ENCODE measurements at places on chromosomes 1 and 21. TPM values are rescaled to one million over a fixed set of nuclear protein-coding genes. Genes with fewer than 3 reads are reported as not detected.

SH3D21 gene
- total RNA-seq, result not detected

RAB25 gene
- total RNA-seq, result not detected

GRCh38 chr1:4079815-4080214, 179.7 kb upstream of the C1orf174 start:
- DNase-seq, result no peak

DNA sequence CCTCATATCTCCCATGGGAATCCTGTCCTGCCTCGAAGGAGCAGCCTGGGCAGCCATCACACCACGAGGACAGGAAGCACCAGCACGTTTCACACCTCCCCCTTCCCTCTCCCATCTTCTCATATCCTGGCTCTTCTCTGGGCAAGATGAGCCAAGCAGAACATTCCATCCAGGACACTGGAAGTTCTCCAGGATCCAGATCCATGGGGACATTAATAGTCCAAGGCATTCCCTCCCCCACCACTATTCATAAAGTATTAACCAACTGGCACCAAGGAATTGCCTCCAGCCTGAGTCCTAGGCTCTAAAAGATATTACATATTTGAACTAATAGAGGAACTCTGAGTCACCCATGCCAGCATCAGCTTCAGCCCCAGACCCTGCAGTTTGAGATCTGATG, 8.7 kb downstream of the SLAMF8 start:
- DNase-seq, result no peak

DNA sequence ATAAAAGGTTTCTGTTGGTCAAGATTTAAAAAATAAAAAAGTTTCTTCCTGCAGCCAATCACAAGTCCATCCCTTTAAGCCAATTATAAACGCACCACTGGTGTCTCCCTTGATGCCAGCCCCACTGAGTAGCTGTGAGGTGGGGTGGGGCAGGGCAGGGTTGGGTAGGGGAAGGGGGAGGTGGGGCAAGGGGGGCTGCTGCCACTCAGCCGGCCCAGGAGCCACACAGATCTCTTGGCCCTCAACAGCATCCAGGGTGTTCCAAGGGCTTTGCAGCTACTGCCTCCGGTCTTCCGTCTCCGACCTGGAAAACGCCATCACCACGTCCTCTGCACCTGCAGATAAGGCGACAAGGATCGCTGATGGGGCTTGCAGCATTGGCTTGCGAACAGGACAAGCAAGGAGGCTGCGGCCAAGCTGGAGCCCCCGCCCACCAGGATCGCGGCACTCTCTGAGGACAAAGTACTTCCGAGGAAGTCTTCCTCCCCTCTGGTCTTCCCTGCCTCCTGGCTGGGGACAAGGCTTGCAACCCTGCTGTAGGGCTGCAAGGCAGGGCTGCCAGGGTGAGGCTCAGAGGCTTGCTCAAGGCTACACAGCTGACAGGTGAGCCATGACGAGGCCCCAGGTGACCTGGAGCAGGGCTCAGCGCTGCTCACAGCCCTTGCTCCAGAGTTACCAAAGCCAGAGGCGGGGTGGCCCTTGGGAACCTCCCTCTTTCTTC, 26.8 kb upstream of the CLSTN1 start:
- DNase-seq, result no peak

LHX8 gene
- total RNA-seq, result 1.6 TPM

GRCh38 chr1:9639227-9639626, 12.3 kb upstream of the PIK3CD start:
- no peak for DNase-seq

- no peak for DNase-seq
These were observed 49.8 kb upstream of the MTF2 start for GRCh38 chr1:93029317-93029716.

HSD3B1 gene
- total RNA-seq, result not detected

GSTM5 gene
- total RNA-seq, result not detected

BARHL2 gene
- total RNA-seq, result not detected

LCE1F gene
- total RNA-seq, result not detected

DNA sequence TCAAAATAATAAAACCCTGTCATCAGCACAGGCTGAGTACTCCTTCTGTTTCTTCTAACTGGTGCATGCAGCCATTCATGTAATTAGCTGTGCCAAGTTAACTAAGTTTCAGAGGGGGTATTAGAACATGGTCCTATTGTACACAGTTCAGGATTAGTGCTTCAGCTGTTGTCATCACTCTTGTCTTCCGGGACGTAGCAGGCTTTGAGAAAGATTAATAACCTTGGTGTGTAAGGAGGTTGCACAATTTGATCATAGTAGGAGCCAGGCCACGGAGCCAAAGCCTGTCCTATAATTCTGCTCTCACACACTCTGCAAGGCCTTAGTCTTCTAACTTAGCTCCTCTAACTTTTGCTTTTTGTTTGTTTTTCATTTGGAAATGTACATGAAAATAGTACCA, 44.7 kb downstream of the PTGFRN start:
- no peak for DNase-seq

DNA sequence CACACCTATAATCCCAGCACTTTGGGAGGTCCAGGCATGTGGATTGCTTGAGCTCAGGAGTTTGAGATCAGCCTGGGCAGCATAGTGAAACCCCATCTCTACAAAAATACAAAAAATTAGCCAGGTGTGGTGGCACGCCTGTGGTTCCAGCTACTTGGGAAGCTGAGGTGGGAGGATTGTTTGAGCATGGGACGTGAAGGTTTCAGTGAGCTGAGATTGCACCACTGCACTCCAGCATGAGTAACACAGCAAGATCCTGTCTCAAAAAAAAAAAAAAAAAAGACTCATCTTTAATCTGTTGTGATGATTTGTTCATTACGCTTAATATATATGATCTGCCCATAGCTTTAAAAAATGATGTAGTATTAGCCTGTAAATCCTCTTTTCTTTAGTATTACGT, 44.0 kb downstream of the OR10J1 start:
- no peak for DNase-seq

NKAIN1 gene
- total RNA-seq, result 2.8 TPM

CCDC17 gene
- 0.10 TPM for total RNA-seq

GRCh38 chr1:168570652-168571051, 5.8 kb upstream of the XCL1 start:
- no peak for DNase-seq

DNA sequence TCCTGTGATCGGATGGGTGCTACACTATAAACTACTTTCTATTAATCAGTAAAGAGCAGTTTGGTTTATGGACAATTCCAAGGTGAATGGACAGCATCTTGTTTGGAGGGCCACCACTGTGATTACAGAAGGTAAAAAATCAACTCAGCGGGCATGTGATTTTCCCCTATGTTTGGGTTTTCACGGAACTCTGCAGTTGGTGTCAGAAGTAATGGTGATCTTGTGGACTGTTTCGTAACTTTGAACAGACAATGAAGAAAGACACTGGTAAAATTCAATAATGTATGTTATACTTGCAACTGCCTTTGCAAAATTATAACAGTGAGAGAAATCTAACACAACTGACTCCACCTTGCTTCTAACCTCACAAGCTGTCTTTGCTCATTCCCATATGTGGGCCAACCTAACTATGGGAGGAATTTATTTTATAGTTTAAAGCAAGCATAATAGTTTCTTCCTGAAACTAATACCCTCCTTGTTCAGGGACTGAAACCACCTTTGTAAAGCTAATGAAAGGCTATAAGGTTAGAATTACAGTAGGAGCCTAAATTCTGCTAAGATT, 53.2 kb downstream of the TRIM33 start:
- DNase-seq, result no peak

DNA sequence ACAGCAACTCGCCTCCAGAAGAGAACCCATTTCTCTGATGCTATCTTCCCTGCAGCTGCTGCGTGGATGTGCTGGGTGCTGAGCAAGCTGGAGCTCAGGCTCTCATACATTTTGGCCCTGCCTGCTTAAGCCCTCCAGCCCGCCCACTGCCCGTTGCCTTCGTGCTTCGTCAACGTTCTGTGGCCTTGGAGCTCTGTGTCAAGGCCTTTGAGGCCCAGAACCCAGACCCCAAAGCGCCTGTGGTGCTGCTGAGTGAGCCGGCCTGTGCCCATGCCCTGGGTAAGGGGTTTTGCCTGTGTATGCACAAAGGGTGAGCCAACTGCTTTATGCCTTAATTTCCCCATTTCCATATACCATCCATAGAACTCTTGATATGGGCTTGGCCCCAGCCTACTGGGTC, 1.1 kb downstream of the DPH2 start:
- DNase-seq, result no peak

LRRC7 gene
- total RNA-seq, result 0.49 TPM

GRCh38 chr1:162383091-162383490, 1.6 kb downstream of the C1orf226 start:
- no peak for DNase-seq

TTC34 gene
- 0.07 TPM for total RNA-seq

S100A3 gene
- total RNA-seq, result 5.2 TPM

STK40 gene
- total RNA-seq, result 13.2 TPM

DNA sequence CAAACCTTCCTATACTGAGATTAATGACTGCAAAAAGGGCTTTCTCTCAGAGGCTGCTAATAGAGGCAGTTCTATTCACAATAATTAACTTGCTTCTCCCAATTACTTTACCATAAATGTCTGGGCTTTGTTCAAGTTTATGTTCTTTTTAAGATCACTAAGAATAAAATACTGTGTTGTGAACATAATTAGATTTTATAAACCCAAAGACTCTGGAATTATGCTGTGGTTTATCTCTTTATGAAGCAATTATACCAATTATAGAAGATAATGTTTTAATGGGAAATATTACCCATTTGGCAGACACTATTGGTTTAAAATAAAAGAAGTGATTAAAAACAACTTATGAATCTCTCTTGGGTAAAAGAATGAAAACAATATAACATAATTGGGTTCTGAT, 43.5 kb upstream of the IL12RB2 start:
- DNase-seq, result no peak

- DNase-seq, result no peak
These were observed 7.5 kb downstream of the PCSK9 start for GRCh38 chr1:55046871-55047270.

GUK1 gene
- 227 TPM for total RNA-seq

KCNE2 gene
- total RNA-seq, result not detected

- no peak for DNase-seq
These were observed 79.6 kb downstream of the CASZ1 start for GRCh38 chr1:10716840-10717239.

DNA sequence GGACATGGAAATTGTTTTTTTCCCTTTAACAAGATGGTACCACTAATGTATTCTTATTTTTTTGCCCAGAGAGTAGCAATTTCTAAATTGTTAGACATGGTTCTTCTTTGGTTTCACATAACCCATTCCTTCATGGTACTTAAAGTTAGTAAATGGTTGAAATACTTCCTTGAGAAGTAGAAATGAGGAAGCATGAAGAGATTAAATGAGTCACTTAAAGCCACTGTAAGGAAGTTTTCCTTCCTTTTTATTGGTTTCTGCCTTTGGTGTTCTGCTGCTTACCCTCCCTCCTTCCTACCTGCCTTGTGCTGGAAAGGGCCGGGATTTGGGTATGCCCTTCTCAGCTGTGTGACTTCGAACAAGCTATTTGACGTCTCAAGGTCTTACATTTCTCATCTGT, 101.0 kb downstream of the KIF26B start:
- no peak for DNase-seq

C1orf87 gene
- not detected for total RNA-seq

DNA sequence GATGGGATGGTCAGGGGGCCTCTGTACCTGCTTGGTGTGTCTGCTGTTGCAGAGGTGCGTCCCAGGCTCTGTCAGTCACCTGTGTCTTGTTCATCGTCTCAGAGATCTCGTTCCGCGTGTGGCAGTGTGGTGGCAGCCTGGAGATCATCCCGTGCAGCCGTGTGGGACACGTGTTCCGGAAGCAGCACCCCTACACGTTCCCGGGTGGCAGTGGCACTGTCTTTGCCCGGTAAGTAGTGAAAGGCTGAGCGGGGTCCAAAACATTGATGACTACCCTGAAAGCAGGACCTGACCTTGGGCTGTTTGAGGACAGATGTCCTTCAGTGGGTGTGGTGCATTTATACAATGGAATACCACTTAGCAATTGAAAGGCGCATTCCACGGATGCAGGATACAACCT, 171.0 kb downstream of the PGBD5 start:
- no peak for DNase-seq

DNA sequence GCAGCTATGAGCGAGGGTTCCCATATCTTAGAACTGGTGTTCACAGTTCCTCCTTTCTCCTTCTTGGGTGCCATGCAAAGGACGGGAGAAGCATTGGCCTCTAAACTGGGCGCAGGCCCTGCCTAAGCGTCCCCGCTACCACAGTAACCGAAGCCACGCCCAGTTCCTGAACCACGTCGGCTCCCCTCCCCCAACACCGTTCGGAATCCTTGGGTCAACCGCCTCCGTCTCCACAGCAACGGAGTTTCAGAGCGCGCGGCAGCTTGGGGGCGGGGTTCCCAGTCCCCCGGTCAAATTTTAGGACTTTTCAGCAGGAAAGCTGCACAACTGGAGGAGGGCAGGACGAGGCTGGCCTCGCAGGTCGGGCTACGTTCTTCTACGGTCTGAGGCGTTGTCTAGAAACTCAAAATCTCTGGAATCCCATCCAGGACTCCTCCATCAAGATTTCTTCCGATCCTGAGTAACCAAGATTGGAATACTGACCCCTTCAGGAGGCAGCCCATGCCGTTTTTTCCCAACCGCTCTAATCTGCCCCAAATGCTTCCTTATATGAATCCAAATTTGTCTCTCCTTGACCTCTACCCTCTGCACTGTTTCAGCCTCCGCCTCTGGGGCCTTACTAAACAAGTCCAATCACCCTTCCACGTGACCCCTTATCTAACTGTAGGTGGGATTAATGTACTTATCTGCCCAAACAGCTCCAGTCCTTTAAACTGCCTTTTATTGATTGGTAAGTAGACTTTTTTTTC, at the start of gene SPAG17:
Gene SPAG17 (minus strand): TSS at position 145 of the 749 bp plus-strand sequence. CDS start 71 bp downstream, at position 74.
- peak; percentile 71 for DNase-seq

TCEA3 gene
- total RNA-seq, result 0.07 TPM

- no peak for DNase-seq
These were observed 97.8 kb downstream of the LPAR3 start for GRCh38 chr1:84795213-84795612.

GRCh38 chr1:82464362-82465001, 663.7 kb downstream of the ADGRL2 start:
- peak; percentile 71 for DNase-seq

DNA sequence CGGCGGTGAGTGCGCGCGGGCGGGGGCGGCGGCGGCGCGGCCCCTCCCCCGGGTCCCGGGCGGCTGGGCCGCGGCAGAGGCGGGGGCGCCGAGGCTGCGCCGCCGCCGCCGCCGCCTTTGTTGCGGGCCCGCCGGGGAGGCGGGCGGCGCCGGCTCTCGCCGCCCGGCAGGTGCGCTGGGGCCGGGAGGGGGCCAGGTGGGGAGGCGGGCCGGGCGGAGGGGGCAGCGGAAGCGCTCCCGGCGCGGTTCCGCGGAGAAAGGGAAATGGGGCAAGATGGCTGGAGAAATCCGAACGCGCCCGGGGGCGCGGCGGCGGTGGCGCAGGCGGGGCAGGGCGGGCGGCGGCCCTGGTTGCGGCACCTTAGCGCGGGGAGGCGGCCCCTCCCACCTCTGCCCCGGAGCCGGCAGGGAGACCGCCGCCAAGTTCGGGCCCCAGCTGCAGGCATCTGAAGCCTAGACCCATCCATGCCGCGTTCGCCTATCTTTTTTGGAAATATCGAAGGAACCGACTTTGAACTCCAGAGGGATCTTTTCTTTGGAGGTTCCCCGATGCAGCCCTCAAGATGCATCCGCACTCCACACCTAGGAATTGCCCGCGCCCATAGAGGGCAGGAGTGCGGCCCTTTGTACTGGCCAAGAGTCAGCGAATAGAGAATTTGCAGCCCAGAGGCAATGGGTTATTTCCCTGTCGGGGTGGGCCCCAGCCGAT, 479 bp downstream of the POGK start:
- peak; percentile 40 for DNase-seq

CELA3A gene
- not detected for total RNA-seq

CD1B gene
- not detected for total RNA-seq

CTSK gene
- 1.7 TPM for total RNA-seq

GRCh38 chr21:37231671-37232070, 35.5 kb downstream of the VPS26C start:
- DNase-seq, result no peak

- peak; percentile 99 for DNase-seq
These were observed 50.9 kb upstream of the CNIH3 start for GRCh38 chr1:224565186-224565585.
